ENCODE measurements at places on chromosomes 16 and 17. TPM values are rescaled to one million over a fixed set of nuclear protein-coding genes. Genes with fewer than 3 reads are reported as not detected.
A peak's percentile ranks its signal among the peaks of the same experiment; 100 is the strongest.

The HSD17B1 gene
- total RNA-seq, result 1.3 TPM

The KRT28 gene
- not detected for total RNA-seq

The MAP2K6 gene
- total RNA-seq, result 6.4 TPM

GRCh38 chr17:38748149-38748891, at the start of gene PCGF2:
Gene PCGF2 (minus strand): TSS chr17:38748336. CDS start chr17:38740402, 7,934 bp downstream.
- DNase-seq, result peak; percentile 98

DNA sequence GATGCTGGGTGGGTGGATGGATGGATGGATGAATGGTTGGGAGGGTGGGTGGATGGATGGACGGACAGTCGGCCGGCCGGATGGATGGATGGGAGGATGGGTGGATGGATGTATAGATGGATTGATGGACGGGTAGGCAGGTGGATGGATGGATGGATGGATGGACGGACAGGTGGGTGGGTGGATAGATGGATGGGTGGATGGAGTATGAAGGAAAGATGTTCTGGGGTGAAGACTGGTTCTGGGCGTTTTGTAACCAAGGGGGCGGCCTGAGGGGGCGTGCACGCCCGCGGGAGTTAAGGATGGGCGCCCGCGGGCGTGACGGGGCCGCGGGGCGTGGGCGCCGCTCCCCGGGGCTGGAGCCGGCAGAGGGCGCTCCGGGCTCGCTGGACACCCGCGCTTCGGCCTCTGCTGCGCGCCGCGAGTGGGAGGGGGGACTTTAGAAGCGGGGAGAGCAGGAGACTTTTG, at the start of gene NECAB2:
NECAB2 (plus strand) TSS at position 407 of the 468 bp plus-strand sequence. CDS start 405 bp downstream, outside the sequence.
- DNase-seq, result no peak

GRCh38 chr17:5718726-5719125, 134.4 kb upstream of the NLRP1 start:
- DNase-seq, result no peak

All from aorta (tissue), 5 donors.